Stimulated activated CD4-positive, alpha-beta T cell treated with anti-CD3 and anti-CD28 coated beads, Interleukin-4, amount 100 ng/mL, for 1 hour (primary cell): ENCODE measurements at places on chromosomes 16 and 17.

DNA sequence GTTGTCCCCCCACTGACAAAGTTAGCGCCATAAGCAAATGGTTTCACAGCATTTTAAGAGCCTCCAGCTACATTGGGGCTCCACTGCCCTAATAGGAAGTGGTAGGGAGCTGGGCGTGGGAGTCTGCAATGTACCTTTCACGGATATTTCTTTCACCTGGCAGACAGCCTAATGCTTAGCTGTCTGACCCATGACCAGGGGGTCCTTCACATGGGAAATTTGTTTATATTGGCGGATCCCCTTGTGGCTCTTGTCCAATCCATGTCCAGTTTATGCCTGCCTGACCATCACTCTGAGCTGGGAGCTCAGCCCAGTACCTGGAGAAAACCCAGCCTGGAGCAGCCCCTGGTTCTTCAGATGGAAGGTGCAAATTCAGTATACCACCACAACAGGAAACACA is 145.0 kb downstream of the ZNF18 start:
- DNase-seq: no peak

DNA sequence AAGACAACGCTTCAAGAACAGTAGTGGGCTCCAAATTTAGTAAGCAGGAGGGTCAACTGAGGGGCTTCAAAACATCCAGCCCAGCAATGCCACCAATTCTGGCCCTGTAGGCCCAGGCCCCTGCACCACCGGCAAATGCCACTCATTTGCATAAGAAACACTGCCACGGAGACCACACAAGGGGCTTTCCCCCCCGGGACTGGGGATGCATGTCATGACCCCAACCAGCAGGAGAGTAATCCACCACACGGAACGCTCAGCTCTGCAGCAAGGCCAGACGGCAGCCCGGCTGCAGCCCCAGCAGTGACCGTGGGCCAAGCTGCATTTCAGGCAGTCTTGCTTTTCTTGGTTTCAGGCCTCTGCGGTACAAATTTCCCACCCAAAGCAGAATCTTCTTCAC is 14.1 kb downstream of the TMEM11 start:
- no peak for DNase-seq

GRCh38 chr16:31451681-31452351 is 7.5 kb upstream of the ARMC5 start:
- DNase-seq: no peak

GRCh38 chr16:66846831-66847230 is 2.6 kb downstream of the CA7 start:
- DNase-seq: no peak

DNA sequence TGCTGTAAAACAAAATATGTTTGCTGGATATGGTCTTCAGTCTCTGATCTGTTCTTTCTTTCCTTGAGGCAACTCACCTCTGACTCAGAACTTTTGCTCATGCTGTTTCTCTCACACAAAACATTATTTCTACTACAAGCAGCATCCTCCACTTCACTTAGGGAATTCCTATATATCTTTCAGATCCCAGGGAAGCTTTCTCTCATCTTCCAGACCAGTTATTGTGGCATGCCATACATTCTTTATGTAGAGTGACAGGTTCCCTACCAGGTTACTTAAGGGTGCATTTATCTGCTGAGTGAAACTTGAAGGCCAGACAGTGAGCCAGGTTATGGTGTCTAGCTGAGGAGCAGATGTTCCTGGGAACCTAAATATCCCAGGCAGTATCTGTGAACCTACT is 1226.0 kb downstream of the CDH8 start:
- no peak for DNase-seq

GRCh38 chr17:19316761-19317358 is 45.7 kb downstream of the B9D1 start:
- no peak for DNase-seq

DNA sequence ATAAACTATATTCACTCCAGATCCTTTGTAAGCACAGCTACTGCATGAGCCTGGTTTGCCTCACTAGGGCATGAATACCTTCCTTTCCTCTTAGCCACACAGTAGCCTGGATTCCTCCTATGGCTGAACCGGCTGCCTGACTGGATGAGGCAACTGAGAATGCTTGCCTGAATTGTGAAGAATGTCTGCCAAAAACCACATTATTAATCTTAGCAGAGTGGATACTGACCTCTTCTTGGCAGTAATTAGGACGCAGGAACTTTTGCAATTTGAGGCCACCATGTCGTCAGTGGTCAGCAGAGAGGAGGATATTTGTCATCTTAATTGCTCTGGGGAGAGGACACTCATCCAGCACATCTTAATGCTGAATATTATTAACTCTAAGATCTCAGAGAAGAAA is 651.8 kb upstream of the GOT2 start:
- no peak for DNase-seq

GRCh38 chr17:1755827-1756262 is 6.0 kb upstream of the SERPINF1 start:
- DNase-seq: no peak

- DNase-seq: no peak
Observed at GRCh38 chr16:31461201-31461920, 2.1 kb downstream of the ARMC5 start.

DNA sequence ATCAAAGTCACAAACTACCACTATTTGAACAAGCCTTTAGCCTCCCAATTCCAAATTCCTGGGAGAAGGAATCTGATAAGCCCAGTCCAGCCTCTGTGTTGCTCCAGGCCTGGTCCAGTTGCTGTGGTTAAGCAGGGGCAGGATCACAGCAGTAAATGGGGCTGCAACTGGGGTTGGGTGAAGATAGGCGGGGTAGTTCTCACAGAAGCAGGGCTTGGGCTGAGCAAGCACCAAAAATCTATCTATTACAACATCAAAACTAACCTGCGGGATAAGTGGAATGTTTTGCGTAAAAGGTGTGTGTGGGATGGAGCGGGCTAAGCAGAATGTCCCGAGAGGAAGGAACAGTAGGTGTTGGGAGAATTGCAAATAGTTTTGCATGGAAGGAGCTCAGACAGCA is 23.0 kb upstream of the RNF135 start:
- DNase-seq: no peak

GRCh38 chr16:85125570-85126393 is 13.5 kb upstream of the CIBAR2 start:
- DNase-seq: no peak
